ENCODE measurements at places on chromosomes 16 and 17. TPM values are rescaled to one million over a fixed set of nuclear protein-coding genes. Genes with fewer than 3 reads are reported as not detected.

The CLEC16A gene
- 22.9 TPM for total RNA-seq

The ATP2A1 gene
- 0.31 TPM for total RNA-seq

The NAGS gene
- 0.41 TPM for total RNA-seq

The TP53TG3C gene
- total RNA-seq: not detected

The NPIPA8 gene
- not detected for total RNA-seq

The CD79B gene
- total RNA-seq: 6.3 TPM

The SPECC1 gene
- total RNA-seq: 6.8 TPM
